ENCODE measurements at places on chromosomes 4 and X.

GRCh38 chr4:6875431-6875831 is 34.2 kb upstream of the TBC1D14 start:
- DNase-seq = no peak

GRCh38 chr4:555566-556275 is 20.4 kb downstream of the TMEM271 start:
- DNase-seq = no peak

DNA sequence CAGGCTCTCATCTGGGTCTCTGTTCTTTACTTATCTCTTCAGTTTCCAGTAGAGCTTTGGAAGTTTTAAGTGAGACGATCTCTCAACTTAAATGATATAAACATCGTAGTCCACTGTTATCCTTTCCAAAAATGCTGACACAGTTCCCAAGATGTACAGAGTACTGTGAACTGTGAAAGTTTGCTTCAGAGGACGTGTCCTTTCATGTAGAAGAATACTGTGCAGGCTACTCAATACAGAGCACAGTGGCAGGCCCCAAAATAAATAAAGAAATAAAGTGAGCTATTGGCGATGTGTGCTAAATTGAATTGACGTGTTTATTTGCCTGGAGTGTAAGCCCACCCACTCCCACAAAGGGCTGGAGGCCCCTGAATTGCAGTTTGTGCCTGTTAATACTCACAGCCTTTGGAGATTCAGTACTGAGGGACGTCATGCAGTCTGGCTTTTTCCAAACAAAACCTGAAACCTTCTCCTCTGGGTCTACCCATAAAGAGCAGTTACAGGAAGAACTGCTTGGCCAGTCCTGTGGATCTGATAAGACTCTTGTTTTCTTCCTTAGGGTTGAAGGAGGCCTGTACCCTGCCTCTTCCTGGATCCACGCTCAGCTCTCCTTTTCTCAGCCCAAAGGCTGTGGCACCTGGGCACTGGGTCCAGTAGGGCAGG is 66.1 kb downstream of the SOWAHB start:
- DNase-seq = no peak

DNA sequence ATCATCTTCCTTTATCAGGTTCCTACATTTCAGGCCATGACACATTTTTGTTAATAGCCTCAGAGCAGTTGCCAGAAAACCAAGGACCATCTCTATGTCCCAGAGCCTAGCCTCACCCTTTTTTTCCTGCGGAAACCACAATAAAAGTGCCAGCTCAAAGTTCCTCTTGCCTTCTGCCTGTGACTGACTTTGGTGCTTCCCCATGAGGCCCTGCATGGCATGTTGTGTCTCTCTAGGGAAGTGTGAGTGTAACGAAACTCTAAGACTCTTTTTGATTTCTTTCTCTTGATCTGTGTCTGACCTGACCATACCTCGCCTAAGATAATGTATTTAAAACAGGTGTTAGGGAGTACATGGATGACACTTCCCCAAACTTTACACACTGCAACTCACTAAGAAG is 642.3 kb upstream of the BOD1L1 start:
- DNase-seq = no peak

DNA sequence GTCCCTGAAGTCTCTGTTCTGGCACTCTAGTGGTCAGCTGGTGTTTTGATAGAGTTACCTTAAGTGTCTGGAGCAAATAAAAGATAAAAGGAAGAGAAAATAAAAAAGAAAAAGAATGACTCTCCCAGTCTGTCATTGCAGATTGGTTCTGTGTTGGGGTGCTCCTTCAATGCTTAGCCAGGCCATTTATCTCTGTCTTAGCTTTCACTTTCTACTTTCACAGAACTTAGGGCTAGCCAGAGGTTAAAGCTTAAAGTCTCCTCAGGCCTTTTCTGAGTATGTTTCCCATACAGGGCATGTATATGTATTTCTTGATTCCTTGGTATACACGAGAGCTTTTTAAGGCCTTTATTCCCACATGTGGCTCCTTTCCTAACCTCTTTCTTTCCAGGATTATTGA is 83.1 kb upstream of the TEX13D start:
- no peak for DNase-seq

DNA sequence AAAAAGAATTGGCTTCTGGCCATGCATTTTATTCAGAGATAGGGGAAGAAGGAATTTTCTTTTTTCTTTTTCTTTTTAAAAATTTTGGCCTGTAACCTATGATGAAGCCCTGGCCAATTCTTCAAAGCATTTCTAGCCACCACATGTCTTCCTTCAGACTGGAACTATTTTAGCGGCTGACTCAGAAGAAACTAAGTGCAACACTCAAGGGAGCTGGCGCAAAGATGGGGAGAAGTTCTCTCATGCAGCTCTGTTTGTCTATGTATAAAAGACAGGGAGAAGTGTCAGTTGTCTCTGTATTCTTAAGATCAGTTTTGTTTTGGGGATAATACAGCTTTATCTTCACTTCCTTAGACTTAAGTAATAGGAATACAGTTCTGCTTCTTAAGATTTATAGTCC is 46.1 kb downstream of the MBNL3 start:
- no peak for DNase-seq

DNA sequence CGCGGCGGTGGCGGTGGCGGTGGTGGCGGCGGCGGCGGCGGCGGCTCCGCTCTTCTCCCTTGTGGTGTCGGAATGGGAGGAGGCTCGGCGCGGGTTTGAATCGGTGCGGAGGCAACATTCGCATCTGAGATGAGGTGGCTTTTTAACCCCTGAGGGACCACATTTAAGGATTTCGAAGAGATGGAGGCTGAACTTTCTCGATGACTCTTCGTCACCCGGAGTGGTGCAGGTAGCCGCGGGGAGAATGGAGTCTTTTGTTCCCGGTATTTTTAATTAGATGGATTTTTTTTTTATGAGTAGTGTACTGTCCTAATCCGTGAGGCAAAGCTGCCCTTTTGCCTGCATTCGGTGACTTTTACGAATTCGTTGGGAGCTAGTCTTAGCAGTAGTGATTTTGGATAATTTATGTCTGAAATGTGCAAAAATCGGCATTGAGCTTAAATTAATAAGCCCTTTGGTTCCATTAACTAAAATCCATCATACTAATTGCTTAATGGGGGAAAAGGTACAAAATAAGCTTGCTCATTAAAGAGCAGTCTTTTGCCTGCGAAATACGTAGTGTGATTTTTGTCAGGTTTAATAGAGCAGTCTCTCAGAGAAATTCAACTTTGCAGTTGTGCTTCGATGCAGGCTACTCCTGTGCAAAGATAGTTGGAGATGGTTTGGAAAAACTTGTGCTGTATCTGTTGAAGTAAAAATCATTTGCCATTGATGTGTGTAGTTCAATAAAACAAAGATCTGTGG is 206.2 kb downstream of the TENM3 start:
- no peak for DNase-seq

- no peak for DNase-seq
Observed at GRCh38 chr4:97924341-97924958, 218.8 kb downstream of the STPG2 start.

DNA sequence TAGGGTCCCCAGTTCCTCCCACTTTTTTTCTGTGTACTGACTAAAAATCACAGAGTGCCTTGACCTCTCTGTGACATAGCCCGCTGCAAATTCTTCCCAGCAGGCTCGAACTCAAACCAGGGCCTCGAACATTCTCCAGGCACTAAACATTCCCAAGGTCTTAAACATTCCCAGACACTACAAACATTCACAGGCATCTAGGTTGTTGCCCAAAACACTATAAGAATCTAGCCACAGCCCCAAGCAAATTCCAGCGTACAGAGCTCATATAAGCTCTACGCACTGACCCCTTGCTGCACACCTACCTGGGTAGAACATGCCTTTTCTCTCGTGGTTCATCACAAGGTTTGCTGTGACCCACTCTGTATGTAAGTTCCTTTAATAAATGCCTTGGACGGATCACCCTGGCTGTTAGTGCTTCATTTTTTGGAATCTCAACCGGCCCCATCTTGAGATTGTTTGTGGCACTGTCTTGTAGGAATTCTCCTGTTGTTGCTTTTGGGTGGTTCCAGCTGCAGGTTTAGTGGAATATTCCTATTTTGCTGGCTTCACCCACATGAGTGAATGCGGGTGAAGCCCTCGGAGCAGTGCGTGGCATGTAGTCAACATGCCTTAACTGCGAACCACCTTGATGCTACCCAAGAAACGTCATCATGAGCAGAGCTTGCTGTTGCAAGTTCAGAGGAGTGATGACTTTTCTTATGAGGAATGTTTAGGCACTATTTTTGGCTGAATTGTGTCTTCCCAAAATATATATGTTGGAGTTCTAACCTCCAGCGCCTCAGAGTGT is 230.0 kb downstream of the HS3ST1 start:
- DNase-seq = no peak

- DNase-seq = no peak
Observed at GRCh38 chr4:6027392-6027791, 9.2 kb upstream of the C4orf50 start.

GRCh38 chr4:3729882-3730226 is 36.3 kb upstream of the ADRA2C start:
- DNase-seq = no peak

- no peak for DNase-seq
Observed at GRCh38 chr4:42350611-42351182, 46.6 kb upstream of the SHISA3 start.

- DNase-seq = no peak
Observed at GRCh38 chrX:132671229-132671641, 182.4 kb upstream of the MBNL3 start.

DNA sequence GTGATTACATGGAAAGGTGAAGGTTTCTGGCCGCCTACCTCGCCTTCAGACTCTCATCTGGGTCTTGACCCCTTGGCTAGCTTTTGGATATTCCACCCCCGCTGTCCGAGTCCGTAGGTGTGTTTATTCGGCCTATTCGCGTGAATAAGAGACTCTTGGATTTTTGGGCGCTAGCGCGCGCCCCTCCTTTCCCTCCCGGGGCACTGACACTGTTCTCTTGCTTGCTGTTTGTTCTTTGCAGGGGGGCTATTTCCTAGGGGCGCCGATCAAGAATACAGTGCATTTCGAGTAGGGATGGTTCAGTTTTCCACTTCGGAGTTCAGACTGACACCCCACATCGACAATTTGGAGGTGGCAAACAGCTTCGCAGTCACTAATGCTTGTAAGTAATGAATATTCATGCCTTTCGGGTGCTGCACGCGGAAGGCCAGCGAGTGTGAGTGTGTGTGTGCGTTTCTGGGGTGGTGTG is 932 bp downstream of the GRIA2 start:
- no peak for DNase-seq

GRCh38 chrX:153412746-153413720 is 1.8 kb downstream of the ZFP92 start:
- DNase-seq = no peak

DNA sequence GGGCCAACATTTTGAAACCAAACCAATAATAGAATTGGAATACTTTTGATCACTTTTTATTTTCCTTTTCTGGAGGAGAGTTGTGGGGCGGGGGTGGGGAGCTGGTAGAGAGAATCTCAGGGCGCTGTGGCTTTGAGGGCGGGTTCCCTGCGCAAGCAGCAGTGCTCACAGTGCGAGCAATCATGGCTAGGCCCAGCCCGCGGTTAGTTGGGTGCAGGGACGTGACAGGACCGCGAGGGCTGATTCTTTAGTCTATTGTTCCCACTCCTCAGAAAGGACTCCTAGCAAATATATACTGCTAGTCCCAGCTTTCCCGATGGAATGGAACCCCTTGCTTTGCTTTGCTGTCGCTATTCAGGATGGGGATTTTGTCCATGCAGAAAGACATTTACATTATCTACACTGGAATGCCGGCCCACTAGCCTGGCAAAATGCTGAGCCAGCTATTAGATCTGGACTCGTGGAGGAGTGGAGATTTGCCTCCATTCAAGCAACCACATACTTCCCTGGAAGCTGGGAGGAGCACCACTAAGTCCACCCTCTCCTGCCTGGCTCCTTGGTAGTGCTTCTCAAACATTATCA is 23.9 kb upstream of the APLN start:
- no peak for DNase-seq

DNA sequence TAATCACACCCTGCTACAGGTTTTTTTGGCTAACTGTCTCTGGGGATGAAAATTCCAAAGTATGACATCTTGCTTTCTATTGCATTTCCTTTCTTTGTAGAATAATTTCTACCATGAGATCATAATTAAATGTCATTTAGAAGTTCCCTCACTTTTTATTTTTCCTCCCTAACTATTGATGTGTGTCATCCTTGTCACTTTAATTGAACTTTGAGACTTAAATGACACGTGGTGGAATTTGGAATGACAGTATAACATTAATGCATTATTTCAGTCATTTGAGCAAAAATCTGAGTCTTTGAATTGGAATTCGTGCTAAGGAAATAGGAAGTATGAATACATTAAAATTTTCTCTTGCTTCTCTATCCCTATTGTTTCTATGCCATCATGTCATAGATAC is 745.4 kb downstream of the PDHA2 start:
- DNase-seq = no peak

- DNase-seq = no peak
Observed at GRCh38 chr4:123037804-123038203, 115.4 kb upstream of the NUDT6 start.

- no peak for DNase-seq
Observed at GRCh38 chrX:134936542-134936941, 54.2 kb upstream of the SMIM10 start.

DNA sequence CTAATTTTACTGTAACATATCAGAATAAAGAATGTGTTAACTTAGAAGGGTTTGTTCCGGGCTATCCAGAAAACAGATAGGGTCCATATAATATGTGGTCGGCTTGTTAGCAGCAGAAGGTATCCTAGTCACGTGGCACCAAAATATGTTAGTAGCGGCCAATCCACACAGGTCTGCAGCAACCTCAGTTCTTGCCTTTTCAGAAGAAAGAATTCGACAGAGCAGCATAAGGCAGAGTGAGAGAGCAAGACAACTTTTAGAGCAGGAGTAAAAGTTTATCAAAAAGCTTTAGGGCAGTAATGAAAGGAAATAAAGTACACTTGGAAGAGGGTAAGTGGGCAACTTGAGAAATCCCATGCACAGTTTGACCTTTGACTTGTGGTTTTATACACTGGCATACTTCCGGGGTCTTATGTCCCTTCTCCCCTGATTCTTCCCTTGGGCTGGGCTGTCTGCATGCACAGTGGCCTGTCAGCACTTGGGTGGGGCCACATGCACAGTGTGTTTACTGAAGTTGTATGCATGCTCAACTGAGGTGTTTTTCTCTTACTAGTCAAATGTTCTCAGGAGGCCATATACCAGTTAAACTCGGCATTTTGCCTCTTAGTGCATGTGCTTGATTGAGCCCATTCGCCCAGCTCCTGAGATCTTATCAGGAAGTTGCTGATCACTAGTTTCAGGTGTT is 37.0 kb upstream of the ABCG2 start:
- no peak for DNase-seq

DNA sequence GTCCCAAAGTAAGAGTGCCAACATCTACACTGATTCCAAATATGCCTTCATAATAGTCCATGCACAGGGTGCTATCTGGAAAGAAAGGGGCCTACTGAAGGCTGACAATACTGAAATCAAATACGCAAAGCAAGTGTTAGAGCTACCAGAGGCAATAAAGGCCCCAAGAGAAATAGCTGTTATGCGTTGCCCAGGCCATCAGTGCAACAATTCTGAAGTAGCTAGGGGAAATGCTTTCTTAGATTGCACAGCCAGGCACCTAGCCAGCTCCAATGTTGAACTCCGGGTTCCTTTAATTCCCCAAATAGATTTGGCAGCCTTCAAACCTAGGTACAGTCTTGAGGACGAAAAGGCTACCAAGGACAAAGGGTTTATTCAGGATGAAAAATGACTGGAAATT is 17.4 kb upstream of the PAPSS1 start:
- no peak for DNase-seq

- DNase-seq = no peak
Observed at GRCh38 chr4:154314248-154314647, 177.4 kb downstream of the DCHS2 start.
